Heart left ventricle (tissue), 16 donors: ENCODE measurements at places on chromosomes 5 and 9.
A peak's percentile ranks its signal among the peaks of the same experiment; 100 is the strongest.

DNA sequence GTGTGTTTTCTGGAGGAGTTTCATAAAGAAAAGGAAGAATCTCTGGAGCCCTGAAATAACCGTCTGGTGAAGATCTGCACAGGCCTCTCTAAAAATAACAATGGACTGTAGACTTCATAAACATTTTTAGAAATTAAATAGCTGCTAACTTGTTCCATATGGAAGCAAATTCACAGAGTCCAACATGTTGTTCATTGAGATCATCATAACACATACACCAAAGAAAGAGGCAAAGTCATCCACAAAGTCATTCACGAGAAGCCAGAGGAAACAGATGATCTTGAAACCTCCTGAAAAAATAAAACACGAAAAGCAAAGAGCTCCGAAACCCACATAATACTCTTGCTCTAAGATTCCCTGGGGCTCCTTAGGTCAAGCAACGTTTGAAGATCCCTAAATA lies 347.8 kb downstream of the EFNA5 start:
- no peak for DNase-seq

- peak; percentile 79 for DNase-seq
These were observed 5.6 kb downstream of the P4HA2 start for GRCh38 chr5:132221781-132222648.

DNA sequence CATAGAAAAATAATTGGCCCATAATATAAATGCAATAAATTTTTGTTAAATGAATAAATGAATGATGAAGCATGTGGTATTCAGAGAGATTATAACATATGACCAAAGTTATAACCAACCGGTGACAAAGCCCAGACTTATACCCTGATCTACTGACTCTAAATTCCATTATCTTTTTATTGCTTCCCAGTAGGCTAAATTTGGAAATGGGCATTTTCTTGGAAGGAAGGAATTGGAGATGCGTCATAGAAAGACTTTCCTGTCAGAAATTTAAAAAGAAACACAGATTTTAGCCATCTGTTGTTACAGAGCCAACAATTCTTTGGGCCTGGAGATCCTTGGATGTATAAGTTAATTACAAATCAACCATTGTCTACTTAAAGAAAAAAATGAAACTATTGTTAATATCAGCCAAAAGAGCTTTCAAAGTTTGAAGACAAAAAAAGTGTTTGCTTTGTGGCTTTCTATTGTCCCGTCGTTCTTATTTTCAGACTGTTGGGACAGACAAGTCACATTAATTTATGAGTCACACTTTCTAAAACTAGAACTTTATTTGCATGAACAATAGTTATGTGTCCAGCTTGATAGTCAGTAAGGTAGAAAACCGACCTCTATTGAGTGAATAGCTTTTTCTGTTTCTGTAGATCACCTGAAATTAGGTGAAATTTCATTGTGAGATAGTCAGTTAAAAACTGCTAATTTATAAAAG lies 428.7 kb downstream of the GABRG2 start:
- DNase-seq = no peak

DNA sequence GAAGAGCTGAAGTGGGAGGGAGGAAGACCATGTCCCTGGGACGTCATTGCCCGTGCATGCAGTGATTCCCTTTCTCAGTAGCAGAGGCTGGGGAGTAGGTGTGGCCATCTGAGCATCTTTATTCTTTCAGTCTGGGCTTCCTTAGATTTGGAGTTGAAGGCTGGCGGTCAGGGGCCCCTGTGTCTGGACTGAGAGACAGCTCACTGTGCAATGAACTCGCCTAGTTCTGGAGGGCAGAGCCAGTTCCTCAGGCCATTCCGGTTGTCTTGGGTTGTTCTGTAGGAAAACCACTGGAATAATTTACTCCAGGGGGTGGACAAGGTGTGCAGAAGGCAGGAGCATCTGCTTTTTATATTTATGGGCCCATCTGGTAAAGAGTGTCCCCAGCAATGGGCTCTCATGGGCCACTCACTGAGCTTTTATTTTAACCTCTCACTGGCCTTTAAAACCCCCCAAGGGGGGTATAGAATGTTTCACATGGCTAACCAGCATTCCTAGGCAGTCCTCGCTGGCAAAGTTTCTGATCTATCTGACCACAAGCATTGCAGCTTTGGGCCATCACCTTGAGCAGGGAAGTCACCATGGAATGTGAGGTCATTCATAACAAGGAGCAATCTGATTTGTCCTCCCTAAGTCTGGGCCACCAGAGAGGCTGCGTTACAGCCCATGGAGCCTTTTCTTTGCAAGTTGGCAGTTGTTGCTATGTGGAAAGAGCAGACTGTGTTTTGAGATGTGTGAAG lies 9.2 kb downstream of the STC2 start:
- no peak for DNase-seq
